ENCODE measurements at places on chromosomes 16 and 17. TPM values are rescaled to one million over a fixed set of nuclear protein-coding genes. Genes with fewer than 3 reads are reported as not detected.

Gene HOXB9
- 1.2 TPM for total RNA-seq

Gene MYL11
- total RNA-seq, result 0.97 TPM

Gene HOXB8
- not detected for total RNA-seq

Gene LGALS9B
- not detected for total RNA-seq

Gene CDRT15L2
- not detected for total RNA-seq

Gene ZG16
- not detected for total RNA-seq
